AG04450 (cell line): ENCODE measurements at places on chromosomes 16 and 17. TPM values are rescaled to one million over a fixed set of nuclear protein-coding genes. Genes with fewer than 3 reads are reported as not detected.
A peak's percentile ranks its signal among the peaks of the same experiment; 100 is the strongest.

Gene KRT27
- not detected in 2 replicates for polyA plus RNA-seq

Gene TMC8
- not detected in 2 replicates for polyA plus RNA-seq

Gene PTX4
- polyA plus RNA-seq: not detected in 2 replicates

Gene CDRT15
- not detected in 2 replicates for polyA plus RNA-seq

- DNase-seq: no peak
These were observed 91.8 kb upstream of the CLEC18A start for GRCh38 chr16:69859105-69859989.

DNA sequence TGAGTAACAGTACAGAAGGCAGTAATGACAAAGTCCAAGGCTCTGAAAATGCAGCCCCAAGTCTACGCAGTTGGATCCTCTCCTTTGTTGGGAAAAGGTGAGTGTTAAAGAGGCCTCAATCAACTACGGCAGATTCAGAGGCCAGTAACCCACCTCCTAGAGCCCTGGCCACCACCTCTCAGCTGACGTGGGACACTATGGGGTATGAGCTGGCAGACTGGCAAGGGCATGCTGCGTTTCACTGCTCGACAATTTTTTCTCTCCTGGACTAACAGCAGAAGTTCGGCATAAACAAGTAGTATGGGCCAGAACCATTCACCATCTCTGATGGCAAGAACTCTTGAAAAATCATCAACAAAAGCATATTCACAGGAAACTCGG, 17.2 kb downstream of the NCBP3 start:
- DNase-seq: no peak

GRCh38 chr16:50314665-50315064, 48.3 kb downstream of the ADCY7 start:
- DNase-seq: no peak

- DNase-seq: no peak
These were observed 20.5 kb upstream of the DHX8 start for GRCh38 chr17:43463241-43463640.

DNA sequence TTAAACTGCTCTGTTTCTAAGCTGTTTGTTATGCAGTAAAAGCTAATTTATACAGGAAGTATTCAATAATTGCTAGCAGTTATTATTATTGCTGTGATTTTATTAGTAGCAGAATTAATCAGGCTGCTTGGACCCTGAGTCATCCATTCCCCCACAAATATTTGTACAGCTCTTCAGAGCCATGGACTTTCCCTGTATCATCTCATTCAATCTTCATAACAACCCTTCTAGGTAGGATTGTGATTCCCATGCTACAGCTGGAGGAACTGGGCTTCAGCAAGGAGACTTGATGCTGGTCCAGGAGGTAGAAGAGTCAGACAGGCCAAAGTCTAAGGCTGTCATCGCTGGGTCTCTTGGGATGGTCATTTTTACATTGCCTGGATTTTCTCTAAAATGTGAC, 208.3 kb downstream of the C16orf95 start:
- no peak for DNase-seq

- no peak for DNase-seq
These were observed 196.0 kb downstream of the RAB11FIP4 start for GRCh38 chr17:31587462-31587861.

DNA sequence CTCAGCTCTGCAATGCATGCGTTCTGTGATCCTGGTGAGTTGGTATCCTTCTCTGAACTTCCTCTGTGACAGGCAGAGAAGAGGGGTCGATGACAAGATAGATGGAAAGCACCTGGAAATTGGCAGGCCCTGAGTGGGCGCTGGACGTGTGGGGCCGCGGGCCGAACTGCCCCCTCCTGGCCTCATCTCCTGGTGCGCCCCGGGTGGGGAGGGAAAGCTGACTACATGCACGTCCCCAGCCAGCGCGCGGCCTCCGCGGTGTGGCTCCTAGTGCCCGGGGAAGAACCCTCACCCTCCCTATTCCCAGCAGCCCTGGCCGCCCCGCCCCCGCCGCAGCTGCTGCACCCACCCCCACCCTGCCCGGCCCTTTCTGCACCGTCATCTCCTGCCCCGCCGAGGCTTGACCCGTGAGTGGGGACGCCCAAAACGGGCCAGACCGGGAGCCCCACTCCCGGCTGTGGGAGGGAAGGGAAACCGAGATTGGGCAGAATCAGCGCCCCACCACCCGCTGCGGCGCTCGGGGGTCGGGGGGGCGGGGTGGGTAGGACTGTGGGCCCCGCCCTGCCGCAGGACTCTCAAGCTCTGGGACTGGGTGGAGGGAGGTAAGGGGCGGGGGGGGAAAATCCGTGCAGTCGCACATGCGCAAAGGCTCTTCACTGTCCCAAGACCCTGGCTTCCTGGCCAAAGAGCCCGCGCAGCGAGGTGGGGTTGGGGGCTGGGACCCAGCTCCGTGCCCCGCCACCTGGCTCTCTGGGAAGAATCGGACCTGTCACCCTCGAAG, at the start of gene NOL3:
NOL3 (plus strand) TSS at position 371 of the 781 bp plus-strand sequence.
- DNase-seq: peak; percentile 36

GRCh38 chr17:7329997-7330637, 982 bp upstream of the NEURL4 start:
- DNase-seq: no peak

DNA sequence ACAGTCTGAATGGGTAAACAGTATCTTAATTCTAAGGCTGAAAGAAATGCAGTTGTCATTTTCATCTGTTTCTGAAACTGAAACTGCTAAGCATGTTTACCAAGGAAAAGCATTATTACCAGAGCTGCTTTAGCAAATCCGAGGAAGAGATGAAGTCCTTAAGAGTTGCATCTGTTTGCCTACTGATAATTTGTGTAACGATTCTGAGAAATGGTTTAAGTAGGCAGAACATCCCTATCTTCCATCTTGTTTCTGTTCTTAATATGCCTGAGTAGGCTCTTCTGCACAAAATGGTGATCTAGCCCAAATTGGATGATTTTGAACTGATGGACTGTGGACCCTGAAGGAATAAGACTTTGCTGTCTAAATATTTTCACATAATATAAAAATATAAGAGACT, 34.9 kb downstream of the NUP93 start:
- no peak for DNase-seq
